ENCODE measurements at places on chromosomes 12 and 14.

DNA sequence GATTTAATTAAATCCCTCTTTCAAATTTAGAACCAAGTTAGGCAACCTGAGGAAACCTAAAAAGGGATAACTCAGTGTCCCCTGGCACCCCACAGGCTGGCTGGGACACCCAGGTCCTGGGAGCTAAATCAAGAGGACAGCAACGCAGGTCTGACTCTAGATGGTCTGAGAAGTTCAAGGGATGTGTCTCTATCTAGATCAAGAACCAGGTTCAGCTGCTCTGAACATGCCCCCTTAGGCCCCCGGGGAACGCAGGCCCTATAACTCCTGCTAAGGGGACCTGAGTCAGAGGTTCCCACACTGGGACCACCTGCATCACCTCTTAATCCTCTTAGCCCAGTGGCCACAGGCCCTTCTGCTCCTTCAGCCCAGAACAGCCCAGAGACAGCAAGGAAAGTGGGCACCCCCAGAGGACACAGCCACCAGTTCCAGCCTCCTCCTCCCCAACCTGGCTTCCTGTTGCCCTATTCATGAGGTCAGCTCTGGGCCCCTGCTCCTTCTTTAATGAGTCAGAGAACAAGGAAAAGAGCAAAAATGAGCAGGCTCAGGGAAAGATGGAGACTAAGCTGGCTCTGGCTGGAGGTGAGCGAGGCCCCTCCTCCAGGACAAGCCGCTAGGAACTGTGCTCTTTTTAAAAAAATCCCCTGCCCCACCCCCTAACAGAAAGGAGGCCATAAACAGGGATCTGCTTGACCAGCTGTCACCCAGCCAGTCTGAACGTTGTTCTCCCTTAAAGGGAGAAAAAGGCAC is 10.8 kb downstream of the PITPNM2 start:
- DNase-seq = no peak

DNA sequence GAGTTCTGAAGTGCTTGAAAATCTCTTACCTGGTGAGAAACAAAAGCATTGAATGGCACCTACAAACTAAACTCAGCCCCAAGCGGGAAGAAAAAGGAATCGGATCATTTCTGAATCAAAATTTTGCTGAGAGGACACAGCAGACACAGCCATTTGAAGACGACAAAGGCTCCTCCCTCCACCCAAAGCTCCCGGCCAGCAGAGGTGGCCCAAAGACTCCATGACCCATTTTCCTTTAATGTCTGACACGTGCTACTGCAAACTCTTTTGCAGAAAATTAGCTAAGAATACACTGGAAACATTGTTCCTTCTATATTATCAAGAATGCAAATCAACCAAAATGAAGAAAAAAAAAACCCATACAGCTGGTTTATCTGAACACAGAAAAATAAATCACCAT is 85.9 kb upstream of the FOXN3 start:
- DNase-seq = no peak

- DNase-seq = no peak
Observed at GRCh38 chr14:64082837-64083236, 211.3 kb downstream of the ESR2 start.

GRCh38 chr12:122928404-122929147 is 32.7 kb upstream of the VPS37B start:
- DNase-seq = no peak

DNA sequence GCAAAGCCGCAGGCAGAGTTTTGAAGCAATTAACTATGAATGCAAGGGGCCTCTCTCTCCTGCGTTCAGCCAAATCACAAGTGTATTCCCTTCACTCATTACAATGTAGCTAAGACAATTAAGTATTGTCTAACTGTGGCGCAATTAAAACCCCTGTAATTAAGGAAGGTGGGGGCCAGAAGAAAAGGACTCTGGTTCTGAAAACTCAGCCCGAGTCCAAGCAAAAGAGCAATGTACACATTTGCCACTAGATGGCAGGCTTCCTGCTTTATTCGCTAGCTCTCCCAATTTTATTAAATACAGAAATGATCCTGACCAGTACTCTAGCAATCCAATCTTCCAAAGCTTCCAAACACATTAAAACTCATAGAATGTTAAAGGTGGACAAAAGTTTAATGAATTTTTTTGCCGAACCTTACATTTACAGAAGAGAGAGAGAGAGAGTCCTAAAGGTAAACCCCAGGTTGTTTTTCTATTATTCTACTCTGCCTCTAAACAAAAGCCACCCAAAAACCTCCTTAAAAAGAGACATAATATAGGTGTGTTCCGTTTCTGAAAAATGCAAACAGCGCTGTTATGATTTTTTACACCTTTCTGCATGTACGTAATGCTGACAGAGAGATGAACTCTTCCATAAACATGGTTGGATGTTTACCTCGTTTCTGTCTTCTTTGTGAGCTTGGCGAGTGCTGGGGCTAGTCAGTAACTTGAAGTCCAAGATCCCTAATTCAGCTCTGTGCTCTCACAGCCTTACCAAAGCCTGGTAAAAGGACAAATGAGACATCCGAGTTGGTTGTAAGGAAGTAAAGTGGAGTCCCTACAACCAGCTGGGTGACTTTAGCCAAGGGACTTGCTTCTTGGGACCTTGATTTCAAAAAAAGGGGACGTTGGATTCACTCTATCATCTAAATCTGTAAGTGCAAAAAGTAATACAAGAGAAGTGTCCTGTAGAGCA is 50.9 kb upstream of the VASH1 start:
- DNase-seq = peak; percentile 47

DNA sequence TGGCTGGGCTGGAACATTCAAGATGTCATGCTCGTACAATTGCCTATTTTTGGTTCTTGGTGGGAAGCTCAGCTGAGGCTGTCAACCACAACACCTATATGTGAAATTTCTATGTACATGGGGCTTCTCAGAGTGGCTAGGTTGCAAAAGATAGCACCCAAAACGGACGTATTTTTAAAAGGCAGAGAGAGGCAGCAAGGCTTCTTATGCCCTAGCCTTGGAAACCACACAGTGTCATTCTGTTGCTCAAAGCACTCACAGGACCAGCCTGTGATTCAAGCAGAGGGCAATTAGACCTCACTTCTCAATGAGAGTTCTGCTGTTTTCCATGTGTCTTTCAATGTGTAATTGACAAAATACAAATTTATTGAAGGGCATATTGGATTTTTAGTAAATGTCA is 134.0 kb downstream of the GXYLT1 start:
- DNase-seq = no peak

DNA sequence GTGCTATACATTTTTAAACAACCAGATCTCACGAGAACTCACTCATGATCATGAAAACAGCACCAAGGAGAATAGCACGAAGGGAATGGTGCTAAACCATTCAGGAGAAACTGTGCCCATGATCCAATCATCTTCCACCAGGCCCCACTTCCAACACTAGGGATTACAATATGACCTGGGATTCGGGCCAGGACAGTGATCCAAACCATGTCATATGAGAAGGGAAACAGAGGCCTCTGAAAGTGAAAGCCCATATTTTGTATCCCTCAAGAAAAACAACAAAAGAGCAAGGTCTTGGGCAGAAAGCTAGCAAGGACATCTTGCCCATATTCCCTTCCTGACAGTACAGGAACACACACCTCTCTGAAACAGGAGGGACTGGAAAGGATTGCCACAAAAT is 163.9 kb upstream of the VASH1 start:
- no peak for DNase-seq

DNA sequence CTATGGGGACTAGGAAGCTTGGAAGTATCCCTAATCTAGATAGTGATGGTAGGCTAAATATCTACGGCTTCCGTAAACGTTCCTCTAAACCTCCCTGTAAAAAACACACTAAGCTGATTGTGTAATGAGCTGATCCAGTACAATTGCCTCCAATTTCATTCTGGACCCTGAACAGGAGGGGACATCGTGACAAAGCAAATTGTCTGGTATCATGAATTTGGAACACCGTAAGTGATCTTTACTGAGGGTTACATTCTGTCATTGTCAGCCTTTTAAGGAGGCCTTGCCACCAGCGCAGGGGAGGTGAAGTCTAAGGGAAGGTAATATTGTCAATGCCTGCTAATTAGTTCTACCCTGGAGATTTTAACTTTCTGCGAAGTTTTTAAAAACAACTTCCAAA is 487 bp upstream of the MGST1 start:
- no peak for DNase-seq

DNA sequence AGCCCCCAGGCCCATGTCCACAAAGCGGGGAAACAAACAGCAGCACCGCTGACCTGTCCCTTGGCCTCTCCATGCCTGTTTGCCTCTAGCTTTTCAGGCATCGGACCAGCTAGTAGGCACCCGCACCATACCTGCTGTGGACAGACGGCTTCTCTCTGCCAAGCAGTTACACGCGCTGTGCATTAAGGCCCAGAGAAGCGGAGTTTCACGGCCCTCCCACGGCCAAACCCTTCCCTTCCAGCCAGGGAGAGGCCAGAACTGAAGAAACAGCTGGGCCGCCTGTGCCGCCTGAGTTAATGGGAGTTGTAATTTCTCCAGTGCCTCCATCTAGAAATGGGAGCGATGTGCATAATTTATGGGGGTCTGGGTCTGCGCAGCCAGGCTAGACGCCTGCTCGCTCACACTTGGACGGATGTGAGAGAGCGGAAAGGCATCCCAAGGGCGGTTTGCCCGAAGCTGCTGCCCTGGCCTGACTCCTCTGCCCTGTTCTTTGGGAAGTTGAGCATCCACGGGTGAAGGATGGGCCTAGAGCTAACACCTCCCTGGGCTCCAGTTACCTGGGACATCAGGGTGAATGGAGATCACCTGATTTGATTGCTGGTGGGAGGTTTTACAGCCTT is 89.7 kb upstream of the BCL11B start:
- DNase-seq = no peak

- DNase-seq = no peak
Observed at GRCh38 chr14:66652525-66653106, 144.7 kb downstream of the GPHN start.

DNA sequence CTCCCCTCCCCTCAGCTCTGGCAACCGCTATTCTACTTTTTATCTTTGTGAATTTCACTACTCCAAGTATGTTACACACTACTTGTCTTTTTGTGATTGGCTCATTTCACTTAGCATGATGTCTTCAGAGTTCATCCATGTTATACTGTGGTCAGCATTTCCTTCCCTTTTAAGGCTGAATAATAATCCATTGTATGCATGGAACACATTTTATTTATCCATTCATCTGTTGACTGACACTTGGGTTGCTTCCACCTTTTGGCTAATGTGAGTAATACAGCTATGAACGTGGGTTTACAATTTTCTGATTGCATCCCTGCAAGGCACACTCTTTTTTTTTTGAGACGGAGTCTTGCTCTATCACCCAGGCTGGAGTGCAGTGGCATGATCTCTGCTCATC is 53.0 kb upstream of the FUT8 start:
- no peak for DNase-seq

- DNase-seq = peak; percentile 10
Observed at GRCh38 chr14:89504602-89505313, 87.7 kb upstream of the FOXN3 start.

GRCh38 chr12:124326871-124327270 is 32.0 kb downstream of the RFLNA start:
- DNase-seq = no peak

DNA sequence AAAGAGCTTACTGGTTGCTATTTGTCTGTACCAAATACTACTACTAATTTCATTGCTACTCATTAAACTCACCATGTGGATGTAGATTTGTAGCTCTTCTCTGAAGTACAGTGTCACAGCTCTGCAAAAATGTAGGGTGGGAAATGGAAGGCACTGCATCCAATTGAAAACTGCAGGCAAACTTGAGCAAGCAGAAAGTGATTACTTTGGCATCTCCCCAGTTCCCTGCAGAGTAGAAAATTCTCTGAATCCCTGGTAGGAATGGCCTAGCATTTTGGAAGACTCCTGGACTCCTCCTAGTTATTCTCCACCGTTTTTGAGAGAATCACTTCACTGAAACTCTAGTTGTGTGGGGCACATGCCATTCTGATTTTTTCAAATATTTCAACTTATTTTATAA is 239.1 kb downstream of the DIO2 start:
- DNase-seq = no peak

GRCh38 chr12:109331301-109331952 is 16.3 kb upstream of the MYO1H start:
- no peak for DNase-seq

DNA sequence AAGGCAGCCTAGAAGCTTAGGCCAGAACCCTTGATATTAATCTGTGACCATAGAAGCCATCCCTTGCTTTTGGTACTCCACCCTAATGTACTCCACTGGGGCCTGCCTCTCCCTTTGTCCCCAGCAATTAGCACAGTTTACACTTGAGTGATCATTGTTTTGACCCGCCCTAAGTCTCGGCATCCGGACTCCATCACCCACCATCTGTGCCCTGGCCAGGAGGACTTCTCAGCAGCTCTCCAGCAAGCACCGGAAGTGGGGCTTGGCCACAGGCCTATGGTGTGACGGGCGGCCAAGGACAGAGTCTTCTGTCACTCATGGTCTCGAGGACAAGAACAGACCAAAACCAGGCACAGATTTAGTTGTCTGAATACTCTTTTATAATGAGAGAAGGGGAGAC is 126.5 kb upstream of the NTF3 start:
- DNase-seq = no peak

GRCh38 chr12:112606611-112607365 is 184.8 kb upstream of the RPH3A start:
- no peak for DNase-seq

- DNase-seq = no peak
Observed at GRCh38 chr12:46446645-46447044, 74.1 kb upstream of the SLC38A2 start.

- no peak for DNase-seq
Observed at GRCh38 chr14:73467800-73468199, 9.5 kb upstream of the NUMB start.

DNA sequence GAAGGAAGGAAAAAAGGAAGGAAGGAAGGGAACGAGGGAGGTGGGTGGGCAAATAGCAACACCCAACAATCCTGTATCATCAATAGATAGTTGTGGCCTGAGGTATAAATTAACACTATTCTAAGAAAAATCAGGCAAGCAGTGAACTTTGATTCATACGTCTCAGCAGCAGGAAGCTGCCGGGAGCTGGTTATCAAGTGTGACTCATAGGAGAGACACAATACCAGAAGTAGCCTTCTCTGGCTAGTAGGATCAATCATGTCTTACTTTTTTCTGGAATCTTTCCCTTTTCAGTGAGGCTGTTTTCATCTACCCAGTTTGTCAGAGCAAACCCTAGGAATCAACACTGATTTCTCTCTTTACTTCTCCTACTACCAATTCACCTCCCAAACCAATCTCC is 780.5 kb downstream of the NRXN3 start:
- DNase-seq = no peak

GRCh38 chr14:62304257-62304656 is 542.0 kb downstream of the SNAPC1 start:
- no peak for DNase-seq

DNA sequence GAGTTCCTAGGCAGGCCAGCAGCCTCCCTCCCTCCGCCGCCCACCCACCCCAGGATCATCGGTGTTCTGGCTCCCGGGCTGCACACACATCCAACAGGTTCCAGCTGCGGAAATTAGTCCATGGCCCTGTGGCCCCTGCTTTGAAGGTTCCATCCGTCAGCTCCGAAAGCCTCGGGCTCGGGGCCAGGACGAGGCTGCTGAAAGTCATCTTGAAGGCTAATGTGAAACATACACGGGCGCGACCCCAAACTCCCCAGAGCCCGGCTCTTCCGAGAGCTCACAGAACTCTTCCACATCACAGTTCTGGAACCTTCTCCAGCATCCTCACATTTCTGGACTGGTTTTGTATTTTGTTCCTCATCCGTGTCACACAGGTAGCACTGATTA is 19.8 kb downstream of the KDM2B start:
- no peak for DNase-seq

GRCh38 chr14:92638266-92638665 is 110.2 kb downstream of the LGMN start:
- DNase-seq = no peak
